ENCODE measurements at places on chromosomes 5 and 9.

DNA sequence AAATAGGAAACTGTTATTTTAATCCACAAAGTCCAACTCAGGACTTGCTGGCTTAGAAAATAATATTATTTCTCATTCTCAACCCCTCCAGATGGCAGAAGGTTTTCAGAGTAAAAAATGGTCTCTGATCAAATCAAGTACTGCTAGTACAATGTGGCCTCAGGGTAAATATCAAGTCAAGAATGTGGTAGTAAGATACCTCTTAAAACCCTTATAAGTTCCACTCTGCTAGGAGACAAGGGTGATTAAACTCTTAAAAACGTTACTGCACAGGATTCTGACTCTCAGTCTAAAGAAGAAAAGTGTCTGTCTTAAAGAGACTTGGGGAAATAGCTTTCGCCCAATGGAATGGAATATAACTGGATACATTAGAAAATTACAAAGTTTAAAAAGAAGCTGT, 120.8 kb upstream of the PDE4D start:
- no peak for DNase-seq

DNA sequence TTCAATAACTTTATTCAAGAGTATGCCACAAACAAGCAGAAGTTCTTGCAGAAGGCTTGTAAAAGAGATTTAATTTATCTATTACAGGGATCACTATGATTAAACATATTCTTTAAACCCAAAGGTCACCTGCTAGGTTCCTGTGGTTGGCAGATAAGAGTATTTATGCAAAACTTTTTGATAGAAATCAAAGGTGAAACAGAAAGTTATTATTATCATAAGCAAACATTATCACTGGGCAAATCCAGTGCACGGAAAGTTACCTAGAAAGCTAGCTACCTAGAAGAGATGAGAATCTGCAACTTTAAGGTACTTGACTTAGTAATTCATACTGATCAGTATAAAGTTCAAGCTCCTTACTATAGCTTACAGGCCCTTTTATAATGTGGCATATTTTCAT, 3.2 kb downstream of the STARD4 start:
- DNase-seq, result no peak

GRCh38 chr5:174111287-174111973, 65.9 kb downstream of the NSG2 start:
- no peak for DNase-seq

- DNase-seq, result no peak
Observed at GRCh38 chr9:4742246-4742645, 1.2 kb upstream of the AK3 start.

- no peak for DNase-seq
Observed at GRCh38 chr9:9538356-9538755, 1074.4 kb downstream of the PTPRD start.

DNA sequence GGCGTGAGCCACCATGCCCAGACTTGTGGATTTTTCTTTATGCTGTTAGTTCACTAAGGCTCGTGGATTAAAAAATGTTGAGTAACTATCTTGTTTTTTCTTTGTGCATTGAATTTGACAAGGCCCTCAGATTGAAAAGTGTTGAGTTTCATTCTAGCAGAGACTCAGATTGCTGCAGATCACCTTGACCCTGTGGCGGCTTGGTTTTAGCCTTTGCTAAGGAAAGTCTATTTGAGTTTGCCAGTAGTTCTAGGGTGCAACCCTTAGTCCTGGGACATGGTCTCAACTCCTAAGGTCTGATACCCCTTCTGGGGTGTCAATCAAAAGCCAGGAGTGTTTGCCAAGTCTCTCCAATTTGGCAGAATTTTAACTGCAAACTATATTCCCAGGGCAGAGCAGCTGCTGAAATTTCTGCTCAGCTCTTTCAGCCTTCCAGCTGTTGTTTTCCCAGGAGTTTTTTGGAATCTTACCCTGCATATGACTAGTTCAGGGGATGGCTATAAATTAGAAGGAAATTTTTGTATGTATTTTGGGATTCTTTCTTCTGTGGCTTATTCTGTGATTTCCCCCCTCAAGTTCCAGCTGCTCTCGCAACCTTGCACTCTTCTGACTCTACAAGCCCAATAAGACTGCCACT, 84.3 kb upstream of the HAND1 start:
- no peak for DNase-seq

- no peak for DNase-seq
Observed at GRCh38 chr9:131677444-131678180, 62.3 kb downstream of the RAPGEF1 start.

GRCh38 chr5:100232736-100233135, 302.4 kb upstream of the FAM174A start:
- DNase-seq, result no peak

DNA sequence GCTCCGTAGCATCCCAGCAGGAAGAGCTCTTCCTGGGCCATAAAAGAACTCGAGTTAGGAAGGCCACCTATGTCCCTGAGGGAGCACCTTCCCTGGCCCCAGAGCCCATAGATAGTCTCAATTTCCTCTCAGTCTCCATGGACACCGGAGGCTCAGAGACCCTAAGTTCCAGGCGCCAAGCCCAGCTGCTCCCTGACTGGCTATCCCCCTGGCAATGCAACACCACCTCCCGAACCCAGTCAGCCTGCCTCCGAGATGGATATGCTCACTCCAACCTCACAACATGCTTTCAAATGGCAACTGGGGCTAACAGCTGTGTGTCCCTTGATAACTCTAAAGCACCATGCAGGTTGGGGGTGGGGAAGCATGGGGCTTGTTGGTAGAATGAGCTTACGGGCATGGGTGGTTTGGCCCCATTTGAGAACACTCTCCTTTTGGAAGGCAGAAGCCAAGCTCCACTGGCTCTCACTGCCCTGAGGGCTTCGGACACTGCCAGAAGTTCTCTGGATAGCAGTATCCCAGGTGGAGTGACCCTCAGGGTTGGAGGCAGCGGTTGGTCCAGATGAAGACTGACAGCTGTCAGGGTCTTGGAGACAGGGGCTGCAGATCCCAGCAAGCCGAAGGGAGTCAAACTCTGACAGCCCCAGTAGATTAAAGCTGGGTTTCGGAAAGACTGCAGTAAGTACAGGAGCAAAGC, 165.3 kb downstream of the PAX5 start:
- DNase-seq, result no peak
